Left forelimb (tissue), 1 donor: ENCODE measurements at places on chromosomes 1 and 21.
A peak's percentile ranks its signal among the peaks of the same experiment; 100 is the strongest.

DNA sequence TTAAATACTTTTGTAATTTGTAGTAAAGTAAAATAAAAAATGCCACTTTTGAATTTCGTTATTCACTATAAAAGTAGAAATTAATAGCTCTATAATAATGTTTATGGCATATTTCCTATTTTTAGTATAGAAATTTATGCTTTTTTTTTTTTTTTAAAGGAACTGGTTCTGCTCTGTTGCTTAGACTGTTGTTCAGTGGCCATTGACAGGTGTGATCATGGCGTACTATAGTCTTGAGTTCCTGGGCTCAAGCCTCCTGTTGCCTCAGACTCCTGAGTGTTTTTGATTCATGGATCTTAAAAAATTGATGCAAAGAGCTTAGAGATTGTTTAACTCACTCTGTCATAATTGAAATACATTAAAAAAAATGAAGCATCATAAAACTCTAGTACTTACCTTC, 53.6 kb downstream of the RPS6KC1 start:
- no peak for DNase-seq

DNA sequence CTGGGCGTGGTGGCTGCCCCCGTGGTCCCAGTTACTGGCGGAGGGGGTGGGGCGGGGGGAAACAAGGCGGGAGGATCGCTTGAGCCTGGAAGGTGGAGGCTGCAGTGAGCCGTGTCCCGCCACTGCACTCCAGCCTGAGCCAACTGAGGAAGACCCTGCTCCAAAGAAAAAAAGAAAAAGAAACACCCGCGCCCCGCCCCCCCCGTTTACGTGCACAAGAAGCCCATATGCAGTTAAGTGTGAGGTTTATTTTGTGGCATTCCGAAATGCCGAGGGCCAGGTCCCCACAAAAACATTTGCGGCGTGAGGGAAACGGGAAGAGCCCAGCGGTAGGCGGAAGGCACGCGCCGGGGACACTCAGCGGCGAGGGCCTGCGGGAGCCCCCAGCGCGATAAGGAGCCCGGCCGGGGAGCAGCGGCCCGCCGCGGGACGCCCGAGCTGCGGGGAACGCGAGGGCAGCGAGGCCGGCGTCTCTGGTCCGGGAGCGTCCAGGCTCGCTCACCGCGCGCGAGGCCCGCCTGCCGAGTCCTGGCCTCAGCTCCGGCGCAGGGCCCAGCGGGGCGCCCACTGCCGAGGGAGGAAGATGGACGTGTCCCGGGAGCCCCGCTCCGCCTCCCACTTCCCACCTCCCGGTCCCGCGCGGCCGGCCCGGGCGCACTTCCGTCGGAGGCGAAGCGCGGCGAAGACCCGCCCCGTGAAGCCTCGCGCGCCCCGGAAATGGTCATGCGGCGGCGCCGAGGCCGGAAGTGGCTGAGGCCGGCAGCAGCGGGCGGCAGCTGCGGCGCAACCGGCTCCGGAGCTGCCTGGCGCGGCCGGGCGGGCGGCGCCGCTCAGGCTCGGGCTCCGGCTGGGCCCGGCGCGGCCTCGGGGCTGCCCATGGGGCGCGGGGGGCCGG, at the start of gene TRAPPC10:
TSS of gene TRAPPC10 (plus strand) at position 731 of the 895 bp plus-strand sequence. CDS start 185 bp downstream, outside the sequence.
- DNase-seq = peak; percentile 91

DNA sequence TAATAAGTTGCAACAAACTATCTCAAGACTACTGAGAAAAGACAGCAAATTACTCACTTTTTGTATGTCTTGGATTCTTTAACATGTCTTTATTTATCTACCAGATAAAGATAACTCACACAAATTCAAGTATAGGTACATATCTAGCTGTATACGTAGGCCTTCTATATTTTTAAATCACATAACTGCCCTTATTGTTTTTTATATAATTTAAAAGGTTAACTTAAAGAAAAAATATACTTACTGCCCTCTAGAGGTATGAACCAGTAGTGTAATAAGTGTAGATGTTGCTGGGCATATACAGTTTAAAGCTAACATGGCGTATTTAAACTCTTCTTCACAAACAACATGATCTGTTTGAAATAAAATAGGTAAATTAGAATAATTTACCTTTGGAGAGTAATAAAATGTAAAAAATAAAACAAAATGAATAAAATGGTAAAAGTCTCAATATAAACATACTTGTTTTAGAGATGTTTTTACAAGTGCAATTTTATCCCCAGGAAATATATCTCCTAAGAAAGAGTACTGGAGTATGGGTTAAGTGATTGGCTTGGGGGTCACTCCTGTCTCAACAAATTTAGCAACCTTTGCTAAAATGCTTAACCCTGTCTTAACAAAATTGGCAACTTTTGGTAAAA, 235.2 kb downstream of the KCNT2 start:
- DNase-seq = no peak

DNA sequence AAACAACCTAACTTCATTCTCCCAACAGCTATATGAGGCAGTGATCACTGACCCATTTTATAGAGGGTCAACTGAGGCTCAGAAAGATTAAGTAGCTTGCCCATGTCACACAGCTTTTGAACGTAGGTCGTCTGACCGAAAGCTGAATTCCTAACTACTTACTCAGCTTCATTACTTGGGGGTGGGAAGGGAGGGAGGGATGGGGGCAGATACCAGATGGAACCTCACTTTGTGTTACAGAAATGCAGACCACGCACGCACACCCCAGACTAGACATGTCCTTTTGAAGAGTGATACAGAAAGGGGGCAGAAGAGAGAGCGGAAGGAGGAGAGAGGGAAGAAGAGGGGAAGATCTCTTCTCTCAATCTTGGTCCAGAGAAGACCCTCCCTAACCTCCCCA, 2.3 kb downstream of the ADGRB2 start:
- DNase-seq = no peak

- DNase-seq = no peak
Measured at GRCh38 chr1:206112600-206113301, 4.4 kb downstream of the AVPR1B start.
